ENCODE measurements at places on chromosomes 7 and 10.

- no peak for DNase-seq
These were observed 94.9 kb upstream of the MGMT start for GRCh38 chr10:129372172-129372571.

- no peak for DNase-seq
These were observed 74.6 kb downstream of the ORC5 start for GRCh38 chr7:104133238-104133637.

DNA sequence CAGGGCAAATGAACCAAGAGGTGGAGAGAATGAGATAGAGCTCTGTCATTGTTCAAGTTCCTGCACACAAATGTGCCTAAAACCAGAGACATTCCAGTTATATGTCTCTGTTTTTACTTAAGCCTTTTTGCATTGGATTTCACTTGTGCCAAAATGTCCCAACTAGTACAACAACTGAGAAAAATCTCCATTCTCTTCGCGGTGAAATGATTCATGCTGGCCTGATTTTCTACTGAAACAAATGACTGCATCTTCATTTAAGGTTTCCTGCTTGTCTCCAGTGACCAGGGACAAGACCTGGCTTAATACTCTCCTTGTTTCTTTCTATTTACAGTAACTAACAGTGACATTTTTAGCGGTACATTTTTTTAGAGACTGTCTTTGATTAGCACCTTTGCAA is 714.9 kb downstream of the KCNMA1 start:
- DNase-seq = no peak

DNA sequence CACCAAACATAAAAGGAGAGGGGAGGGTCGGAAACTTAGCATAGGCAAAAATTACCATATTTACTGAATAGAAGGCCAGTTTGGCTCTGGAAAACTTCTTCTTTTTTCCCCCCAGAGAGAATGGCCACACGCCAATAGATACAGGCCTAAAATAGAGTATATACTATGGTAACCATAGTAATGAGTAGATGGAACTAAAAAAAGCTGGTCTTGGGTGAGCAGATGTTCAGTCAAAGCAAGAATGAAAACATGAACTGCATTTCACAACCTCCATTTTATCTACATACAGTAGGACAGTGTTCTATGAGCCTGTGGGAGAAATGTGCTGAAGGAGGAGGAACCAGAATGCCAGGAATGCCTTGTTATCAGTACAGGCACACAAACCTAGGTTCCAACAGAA is 141.7 kb upstream of the SEMA3A start:
- DNase-seq = no peak

DNA sequence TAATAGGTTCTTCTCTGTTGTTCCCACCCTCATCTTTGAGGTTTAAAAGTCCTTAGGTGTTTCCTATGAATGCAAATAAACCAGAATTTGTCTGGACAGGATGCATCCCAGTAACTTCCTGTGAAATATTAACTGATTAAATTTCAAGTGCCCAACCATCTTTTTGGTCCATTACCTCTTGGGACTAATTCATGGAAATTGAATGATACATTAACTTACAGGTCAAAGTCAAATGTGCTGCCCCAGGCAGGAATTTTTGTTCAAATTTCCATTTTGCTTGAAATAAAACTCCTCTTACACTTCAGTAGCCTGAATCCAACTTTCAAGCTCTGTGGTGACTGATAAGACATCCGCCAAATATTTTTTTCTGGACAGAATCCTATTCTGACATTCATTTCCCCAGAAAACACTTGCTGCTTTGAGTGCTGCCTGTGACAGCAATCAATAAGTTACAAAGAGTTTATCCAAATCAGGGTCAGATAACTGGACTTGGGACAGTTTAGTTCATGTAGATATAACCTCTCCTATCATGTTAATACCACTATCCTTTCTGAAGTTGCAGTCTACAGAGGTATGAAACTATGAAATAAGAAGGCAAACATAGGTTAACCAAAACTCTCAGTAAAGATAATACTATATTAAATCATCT is 383.5 kb downstream of the POM121L12 start:
- no peak for DNase-seq

GRCh38 chr10:33112831-33113455 is 154.9 kb upstream of the ITGB1 start:
- DNase-seq = no peak

DNA sequence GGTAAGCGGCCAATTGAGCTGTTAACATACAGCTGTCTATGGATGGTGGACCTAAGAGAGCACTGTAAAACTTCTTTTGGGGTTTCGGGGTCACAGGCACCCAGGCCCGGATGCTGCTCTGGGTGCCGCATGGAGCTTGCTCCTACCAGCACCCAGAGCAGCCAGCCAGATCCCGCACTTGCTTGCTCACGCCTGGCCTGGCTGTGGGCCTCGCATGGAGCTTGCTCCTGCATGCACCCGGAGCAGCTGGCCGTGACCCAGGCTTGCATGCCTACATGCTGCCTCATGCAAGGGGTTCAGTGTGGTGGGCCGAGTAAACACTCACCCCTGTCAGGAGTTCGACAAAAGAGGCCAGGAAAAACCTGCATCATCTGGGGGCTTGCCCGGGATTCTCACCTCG is 896.9 kb downstream of the SORCS1 start:
- DNase-seq = no peak

DNA sequence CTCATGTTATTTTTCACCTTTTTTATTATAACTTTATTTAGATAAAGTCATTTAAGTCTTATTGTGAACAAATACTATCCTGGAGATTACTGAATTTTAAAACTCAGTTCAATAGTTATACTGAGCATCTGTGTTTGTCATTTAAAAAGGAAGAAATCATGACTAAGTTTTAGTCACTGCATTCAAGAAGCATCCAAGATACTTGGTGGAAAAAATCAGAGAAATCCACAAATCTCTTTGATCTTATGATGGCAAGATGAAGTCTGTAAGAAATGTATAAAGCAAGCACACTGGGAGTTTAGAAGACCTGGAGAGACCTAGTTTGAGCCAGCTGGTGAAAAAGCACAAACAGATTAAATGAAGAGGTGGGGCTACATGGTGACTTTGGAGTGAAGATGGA is 529.8 kb upstream of the IGFBP3 start:
- no peak for DNase-seq

DNA sequence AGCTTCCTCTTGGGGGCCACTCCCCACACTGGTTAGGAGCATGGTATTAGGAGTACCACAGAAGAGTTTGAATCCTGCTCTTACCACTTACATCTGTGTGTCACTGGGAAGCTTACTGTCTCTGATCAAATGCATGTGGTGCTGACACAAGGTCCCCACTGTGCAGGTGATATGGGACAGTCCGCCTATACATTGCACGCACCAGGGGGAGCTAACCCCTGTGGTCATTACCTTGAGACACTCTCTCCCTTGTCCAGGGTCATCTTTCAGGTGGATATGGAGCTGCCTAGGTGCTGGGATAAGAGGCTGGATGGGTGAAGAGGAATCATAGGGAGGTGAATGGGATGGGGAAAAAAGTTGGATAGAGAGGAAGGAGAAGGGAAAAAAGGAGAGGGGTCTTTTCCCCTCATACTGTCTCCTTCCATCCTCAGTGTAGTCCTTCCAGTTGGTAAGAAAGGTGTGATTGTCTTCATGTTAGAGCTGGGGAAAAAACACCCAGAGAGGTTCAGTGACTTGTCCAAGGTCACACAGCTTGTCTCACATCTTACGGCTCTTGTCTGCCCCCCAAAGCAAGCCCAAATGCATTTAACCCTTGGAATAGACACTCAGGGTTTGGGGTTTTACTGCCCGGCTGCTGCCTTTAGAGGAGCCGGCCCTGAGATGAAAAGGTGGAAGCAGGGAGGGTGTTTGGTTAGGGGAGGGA is 125.9 kb downstream of the CDH23 start:
- DNase-seq = no peak

GRCh38 chr7:26860361-26860760 is 4.0 kb downstream of the SKAP2 start:
- no peak for DNase-seq

GRCh38 chr7:460374-461116 is 59.1 kb downstream of the PDGFA start:
- DNase-seq = no peak

- no peak for DNase-seq
These were observed 1.6 kb upstream of the TMEM120A start for GRCh38 chr7:75995996-75996395.

DNA sequence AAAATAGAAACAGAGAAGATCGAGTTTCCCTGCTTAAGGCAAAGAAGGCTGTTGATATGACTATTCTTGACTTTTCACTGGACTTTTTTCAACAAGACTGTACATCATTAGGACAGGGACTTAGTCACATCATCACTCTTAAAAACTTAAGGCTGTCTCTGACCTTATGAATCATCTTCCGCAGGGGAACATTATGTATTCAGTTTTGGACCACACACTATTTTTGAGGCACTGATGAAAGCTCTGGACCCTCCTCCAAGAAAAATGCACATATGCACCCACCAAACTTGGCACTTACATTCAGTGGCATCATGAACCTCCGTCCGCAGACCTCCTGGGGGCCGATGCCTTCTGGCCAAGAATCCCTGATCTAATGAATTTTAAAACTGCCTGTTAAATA is 96.4 kb downstream of the CALD1 start:
- no peak for DNase-seq

- no peak for DNase-seq
These were observed 161.8 kb downstream of the SKIDA1 start for GRCh38 chr10:21363731-21364104.

GRCh38 chr7:143507094-143507518 is 29.4 kb downstream of the TAS2R41 start:
- DNase-seq = no peak

DNA sequence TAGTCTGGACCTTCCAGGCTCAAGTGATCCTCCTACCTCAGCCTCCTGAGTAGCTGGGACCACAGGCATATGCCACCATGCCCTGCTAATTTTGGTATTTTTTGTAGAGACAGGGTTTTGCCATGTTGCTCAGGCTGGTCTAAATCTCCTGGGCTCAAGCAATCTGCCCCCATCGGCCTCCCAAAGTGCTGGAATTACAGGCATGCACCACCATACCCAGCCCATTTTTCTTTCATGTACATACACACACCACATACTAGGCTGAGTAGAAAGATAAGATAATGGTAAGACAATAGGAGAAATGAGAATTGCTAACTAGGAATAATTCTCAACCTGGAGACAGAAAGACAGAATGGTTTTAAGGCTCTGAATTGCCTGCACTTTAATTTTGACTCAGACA is 83.8 kb downstream of the CPEB3 start:
- DNase-seq = no peak

DNA sequence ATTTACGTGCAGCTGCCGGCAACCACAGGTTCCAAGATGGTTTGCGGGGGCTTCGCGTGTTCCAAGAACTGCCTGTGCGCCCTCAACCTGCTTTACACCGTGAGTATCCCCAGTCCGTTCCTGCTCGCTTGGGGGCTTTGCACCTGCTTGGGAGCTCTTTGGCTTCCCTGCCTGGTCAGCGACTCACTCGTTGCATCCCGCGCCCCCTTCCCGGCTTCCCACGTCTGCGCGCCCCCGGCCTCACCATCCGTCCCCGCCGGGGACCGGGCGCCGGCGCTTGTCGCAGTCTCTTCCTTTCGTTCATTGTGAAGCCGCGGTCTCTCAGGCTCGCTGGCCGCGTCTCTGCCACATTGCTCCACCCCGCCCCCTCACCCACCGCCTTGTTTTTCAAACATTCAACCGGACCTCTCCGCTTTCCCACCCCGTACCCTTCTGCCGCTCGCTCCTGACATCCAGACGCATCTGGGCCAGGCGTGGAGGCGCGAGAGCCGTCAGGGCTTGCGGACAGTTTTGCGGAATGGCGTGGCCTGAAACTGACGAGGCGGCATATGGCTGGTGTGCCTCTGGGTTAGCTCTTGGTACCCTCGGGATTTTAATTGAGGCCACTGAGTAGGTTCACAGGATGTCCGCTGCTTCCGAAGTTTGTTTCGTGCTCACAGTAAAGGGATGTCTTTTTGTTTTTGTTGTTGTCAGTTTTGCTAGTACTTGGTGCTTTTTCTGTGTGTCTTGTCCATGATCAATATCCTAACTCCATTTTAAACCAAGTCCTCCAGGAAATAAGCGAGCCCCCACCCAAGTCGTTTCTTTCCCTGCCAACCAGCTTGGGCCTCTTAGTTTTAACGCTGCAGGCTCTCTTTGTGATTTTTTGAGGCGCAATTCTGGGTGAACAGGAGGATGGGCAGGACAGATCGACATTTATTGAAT is 639 bp downstream of the TSPAN13 start:
- peak; percentile 43 for DNase-seq

DNA sequence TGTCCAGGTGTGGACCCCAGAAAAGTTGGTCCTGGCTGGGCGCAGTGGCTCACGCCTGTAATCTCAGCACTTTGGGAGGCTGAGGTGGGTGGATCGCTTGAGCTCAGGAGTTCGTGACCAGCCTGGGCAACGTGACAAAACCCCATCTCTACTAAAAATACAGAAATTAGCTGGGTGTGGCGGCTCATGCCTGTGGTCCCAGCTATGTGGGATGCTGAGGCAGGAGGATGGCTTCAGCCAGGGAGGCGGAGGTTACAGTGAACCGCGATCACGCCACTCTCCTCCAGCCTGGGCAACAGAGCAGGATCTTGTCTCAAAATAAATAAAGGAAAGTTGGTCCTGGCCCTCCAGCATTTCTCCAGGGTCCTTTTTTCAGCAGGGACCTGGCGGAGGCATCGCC is 1.4 kb downstream of the NUDT1 start:
- DNase-seq = no peak

DNA sequence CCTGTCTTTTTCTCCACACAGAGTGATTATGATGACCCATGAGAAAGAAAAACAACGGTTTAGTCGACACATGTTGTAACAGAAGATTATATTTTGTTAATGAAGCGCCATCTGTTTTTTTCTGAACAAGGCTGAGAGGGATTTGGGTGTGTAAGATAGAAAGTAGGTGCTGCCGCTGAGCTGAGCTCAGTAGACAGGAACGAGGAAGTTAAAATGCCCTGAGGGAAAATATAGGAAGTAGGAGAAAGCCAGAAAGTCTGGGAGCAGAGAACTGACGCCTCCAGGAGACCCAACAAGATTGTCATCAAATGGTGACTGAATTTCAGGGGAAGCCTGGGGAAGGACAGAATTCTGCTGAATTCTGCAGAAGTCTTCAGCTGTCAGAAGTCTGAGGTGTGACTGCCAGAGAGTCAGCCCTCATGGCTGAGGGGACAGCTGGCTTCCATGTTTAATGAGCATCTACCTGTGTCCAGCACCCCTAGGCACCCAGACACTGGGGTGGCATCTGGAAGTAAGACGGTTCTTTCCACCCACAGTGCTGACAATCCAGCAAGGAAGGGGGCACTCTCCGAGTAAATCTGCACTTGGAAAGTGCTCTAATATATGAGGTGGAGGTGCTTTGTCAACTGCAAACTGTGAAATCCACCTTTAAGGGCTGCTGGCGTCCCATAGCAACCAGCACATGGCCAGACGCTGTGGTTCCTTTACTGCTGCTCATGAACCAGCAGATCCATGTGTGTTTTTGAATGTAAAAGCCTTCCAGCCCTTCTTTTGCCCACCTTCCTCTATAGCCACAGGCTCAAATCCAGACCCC is 12.5 kb upstream of the TSPAN15 start:
- DNase-seq = no peak

GRCh38 chr7:81140775-81141174 is 221.9 kb upstream of the SEMA3C start:
- no peak for DNase-seq

Data from germinal center (tissue), 1 donor.